ENCODE measurements at places on chromosomes 11 and 22. TPM values are rescaled to one million over a fixed set of nuclear protein-coding genes. Genes with fewer than 3 reads are reported as not detected.

The MUC5AC gene
- total RNA-seq, result not detected

The RAPSN gene
- 0.13 TPM for total RNA-seq

The GLYATL2 gene
- total RNA-seq, result under 0.01 TPM

The WBP2NL gene
- total RNA-seq, result not detected

The YPEL4 gene
- total RNA-seq, result 0.13 TPM

The ARHGAP20 gene
- total RNA-seq, result 0.13 TPM

The ACRV1 gene
- not detected for total RNA-seq

The RIBC2 gene
- 0.39 TPM for total RNA-seq

The POU2AF2 gene
- total RNA-seq, result not detected

The DRD2 gene
- not detected for total RNA-seq

The PRG3 gene
- total RNA-seq, result not detected

The PRRG4 gene
- total RNA-seq, result 1.9 TPM

The MUC15 gene
- not detected for total RNA-seq

The ALDH3B1 gene
- total RNA-seq, result 1.3 TPM

The TESMIN gene
- total RNA-seq, result 2.1 TPM

All from dermis microvascular lymphatic vessel endothelial cell (primary cell).